ENCODE measurements at places on chromosomes 6 and 20. TPM values are rescaled to one million over a fixed set of nuclear protein-coding genes. Genes with fewer than 3 reads are reported as not detected.

DNA sequence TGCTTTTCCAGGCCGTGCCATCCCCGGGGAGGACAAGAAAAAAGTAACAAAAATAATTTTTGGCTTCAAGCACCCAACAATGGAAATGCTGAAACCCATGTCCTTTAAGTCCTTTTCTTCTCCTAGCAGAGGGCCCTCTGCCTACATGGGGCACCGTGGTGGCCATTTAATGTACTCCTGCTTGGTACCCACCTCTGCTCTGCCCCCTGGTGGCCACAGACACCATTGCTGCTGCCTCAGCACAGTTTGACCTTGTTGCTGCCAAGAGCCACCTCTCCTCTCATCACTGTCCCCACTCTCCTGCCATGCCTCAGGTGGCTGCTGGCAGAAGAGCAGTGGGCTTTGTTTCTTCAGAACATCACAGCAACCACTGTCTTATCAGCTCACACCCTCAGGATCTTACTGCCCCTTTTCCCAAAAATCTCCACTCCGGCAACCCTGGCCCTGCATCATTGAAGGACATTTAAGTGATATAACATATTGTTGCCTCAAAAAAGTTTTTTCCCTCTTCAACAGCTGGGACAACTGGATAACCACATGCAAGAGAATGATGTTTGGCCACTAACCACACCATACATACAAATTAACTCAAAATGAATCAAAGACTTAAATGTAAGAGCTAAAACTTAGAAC, 12.9 kb upstream of the ARMC2 start:
- H3K27ac ChIP-seq: peak overlapping the region; percentile 68
- no peaks in the 10 kb centered on the region for H3K36me3 ChIP-seq
- H3K4me1 ChIP-seq: peaks cover 38% of the 10 kb centered on the region
- DNase-seq: peak; percentile 87
- H3K27me3 ChIP-seq: no peaks in the 10 kb centered on the region
- no peak overlapping the region for H3K4me3 ChIP-seq

DNA sequence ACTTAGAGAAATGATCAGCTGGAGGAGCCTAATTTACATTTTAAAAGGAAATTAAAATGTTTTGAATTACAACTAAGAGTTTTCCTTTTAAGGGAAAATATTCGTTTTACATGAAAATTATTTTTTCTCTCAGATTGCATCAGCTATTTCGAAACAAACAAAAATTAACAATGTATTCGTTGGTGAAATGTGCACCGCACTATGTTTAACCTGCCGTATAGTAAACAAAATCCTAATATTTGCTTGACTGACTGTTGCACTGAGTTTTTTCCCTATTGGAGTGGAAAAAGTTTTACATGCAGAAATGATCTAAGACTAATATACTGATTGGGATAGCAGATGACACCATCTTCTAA, 5.7 kb downstream of the PDE10A start:
- H3K4me1 ChIP-seq: no peaks in the 10 kb centered on the region
- no peak for DNase-seq

GRCh38 chr6:169046483-169047192, 207.0 kb downstream of the THBS2 start:
- H3K36me3 ChIP-seq: no peaks in the 10 kb centered on the region
- peaks cover 9% of the 10 kb centered on the region for H3K27me3 ChIP-seq
- DNase-seq: no peak
- no peak overlapping the region for H3K27ac ChIP-seq

- peaks cover 13% of the 10 kb centered on the region for H3K4me1 ChIP-seq
- no peaks in the 10 kb centered on the region for H3K27me3 ChIP-seq
- no peak for DNase-seq
- H3K27ac ChIP-seq: no peak overlapping the region
Measured at GRCh38 chr6:18214003-18214402, 50.3 kb downstream of the DEK start.

DNA sequence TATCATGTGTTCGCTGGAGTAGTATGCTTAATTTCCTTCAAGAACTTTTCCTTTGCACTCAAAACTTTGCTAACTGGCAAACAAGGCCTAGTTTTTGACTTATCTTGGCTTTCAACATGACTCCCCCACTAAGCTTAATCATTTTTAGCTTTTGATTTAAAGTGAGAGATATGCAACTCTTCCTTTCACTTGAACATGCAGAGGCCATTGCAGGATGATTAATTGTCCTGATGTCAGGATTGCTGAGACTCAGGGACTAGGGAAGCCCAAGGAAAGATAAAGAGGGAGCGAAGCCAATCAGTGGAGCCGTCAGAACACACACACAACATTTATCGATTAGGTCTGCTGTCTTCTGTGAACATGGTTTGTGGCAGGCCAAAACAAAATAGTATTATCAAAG, 491.4 kb downstream of the CBLN4 start:
- no peak overlapping the region for H3K27ac ChIP-seq
- no peaks in the 10 kb centered on the region for H3K4me1 ChIP-seq
- DNase-seq: no peak
- H3K4me3 ChIP-seq: no peak overlapping the region
- no peaks in the 10 kb centered on the region for H3K27me3 ChIP-seq

GRCh38 chr20:21548390-21549035, 34.6 kb upstream of the NKX2-2 start:
- H3K36me3 ChIP-seq: no peaks in the 10 kb centered on the region
- no peak for DNase-seq
- H3K4me1 ChIP-seq: no peaks in the 10 kb centered on the region
- no peak overlapping the region for H3K4me3 ChIP-seq
- peaks cover 16% of the 10 kb centered on the region for H3K27me3 ChIP-seq
- H3K27ac ChIP-seq: no peak overlapping the region

- H3K27ac ChIP-seq: no peak overlapping the region
- H3K27me3 ChIP-seq: no peaks in the 10 kb centered on the region
- H3K4me3 ChIP-seq: no peak overlapping the region
- H3K36me3 ChIP-seq: no peaks in the 10 kb centered on the region
- DNase-seq: no peak
- peaks cover 19% of the 10 kb centered on the region for H3K4me1 ChIP-seq
Measured at GRCh38 chr6:25875563-25875905, 1.5 kb upstream of the SLC17A3 start.

GRCh38 chr6:5078121-5078669, 6.9 kb upstream of the PPP1R3G start:
- H3K27ac ChIP-seq: no peak overlapping the region
- peaks cover 59% of the 10 kb centered on the region for H3K27me3 ChIP-seq
- no peak for DNase-seq
- no peaks in the 10 kb centered on the region for H3K36me3 ChIP-seq

DNA sequence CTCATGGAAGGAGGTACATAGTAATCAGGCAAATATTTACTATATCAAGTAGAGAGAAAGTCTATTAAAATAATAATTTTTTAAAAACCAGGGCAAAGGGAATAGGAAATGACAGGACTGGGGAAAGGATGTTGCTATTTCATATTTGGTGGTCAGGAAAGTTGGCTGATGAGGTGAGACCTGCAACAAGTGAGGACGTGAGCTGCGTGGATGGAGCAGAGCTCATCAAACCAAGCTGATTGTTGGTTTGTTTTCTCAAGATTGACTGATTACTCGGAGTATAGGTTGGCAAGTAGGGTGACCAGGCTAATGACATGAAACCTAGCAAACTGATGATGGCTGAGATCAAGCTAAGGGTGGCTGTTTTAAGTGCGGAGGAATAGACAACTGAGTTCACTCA, 6.0 kb downstream of the GJA1 start:
- peaks cover 39% of the 10 kb centered on the region for H3K27me3 ChIP-seq
- H3K4me3 ChIP-seq: no peak overlapping the region
- H3K4me1 ChIP-seq: peaks cover 4% of the 10 kb centered on the region
- H3K27ac ChIP-seq: no peak overlapping the region
- no peaks in the 10 kb centered on the region for H3K36me3 ChIP-seq
- DNase-seq: no peak

DNA sequence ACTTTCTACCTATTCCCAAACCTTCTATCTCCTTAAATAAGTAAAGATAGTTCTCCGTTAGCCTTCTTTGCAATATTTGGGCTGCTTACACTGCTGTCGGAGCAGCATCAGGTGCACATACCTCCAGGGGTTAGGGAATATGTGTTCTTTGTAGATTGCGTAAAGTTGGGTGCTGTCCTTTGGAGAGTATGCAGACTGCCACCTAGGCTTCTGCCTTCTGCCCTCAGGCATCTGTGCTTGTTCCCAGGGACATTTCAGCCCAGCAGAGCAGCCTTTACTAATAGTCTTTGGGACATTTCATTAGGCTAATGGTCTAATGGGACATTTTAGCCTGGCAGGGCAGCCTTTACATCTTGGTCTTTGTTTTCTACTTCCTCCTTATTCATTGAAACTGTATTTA, 260.6 kb downstream of the TPBG start:
- no peak overlapping the region for H3K4me3 ChIP-seq
- no peak for DNase-seq
- H3K4me1 ChIP-seq: no peaks in the 10 kb centered on the region

DNA sequence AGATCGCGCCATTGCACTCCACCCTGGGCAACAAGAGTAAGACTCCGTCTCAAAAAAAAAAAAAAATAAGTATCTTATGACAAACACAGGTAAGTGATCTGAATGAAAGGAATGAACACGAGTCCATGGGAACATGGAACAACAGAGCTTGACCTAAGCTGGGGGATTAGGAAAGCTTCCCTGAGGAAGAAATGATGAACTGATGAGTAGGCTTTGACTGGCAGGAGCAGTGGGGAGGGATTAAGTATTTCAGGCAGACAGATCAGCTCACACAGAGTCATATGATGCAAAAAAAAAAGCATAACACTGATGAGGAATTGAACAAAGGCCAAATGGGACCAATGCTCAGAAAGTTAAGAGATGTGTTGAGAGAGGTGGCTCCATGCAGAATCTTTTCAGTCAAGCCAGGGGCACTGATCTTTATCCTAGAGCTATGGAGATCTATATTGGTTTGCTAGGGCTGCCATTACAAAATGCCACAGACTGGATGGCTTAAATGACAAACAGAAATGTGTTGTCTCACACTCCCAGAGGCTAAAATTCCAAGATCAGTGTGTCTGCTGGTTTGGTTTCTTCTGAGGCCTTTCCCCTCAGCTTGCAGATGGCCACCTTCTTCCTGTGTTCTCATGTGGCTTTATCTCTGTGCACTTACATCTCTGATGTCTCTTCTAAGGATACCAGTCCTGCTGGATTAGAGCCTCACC, 85.6 kb downstream of the ANKRD6 start:
- H3K4me1 ChIP-seq: no peaks in the 10 kb centered on the region
- no peak overlapping the region for H3K27ac ChIP-seq
- no peaks in the 10 kb centered on the region for H3K36me3 ChIP-seq
- DNase-seq: no peak
- H3K27me3 ChIP-seq: no peaks in the 10 kb centered on the region

- H3K27ac ChIP-seq: no peak overlapping the region
- H3K36me3 ChIP-seq: no peaks in the 10 kb centered on the region
- DNase-seq: no peak
- no peak overlapping the region for H3K4me3 ChIP-seq
- no peaks in the 10 kb centered on the region for H3K4me1 ChIP-seq
- peaks cover 16% of the 10 kb centered on the region for H3K27me3 ChIP-seq
Measured at GRCh38 chr20:56843817-56844216, 214.7 kb downstream of the TFAP2C start.

DNA sequence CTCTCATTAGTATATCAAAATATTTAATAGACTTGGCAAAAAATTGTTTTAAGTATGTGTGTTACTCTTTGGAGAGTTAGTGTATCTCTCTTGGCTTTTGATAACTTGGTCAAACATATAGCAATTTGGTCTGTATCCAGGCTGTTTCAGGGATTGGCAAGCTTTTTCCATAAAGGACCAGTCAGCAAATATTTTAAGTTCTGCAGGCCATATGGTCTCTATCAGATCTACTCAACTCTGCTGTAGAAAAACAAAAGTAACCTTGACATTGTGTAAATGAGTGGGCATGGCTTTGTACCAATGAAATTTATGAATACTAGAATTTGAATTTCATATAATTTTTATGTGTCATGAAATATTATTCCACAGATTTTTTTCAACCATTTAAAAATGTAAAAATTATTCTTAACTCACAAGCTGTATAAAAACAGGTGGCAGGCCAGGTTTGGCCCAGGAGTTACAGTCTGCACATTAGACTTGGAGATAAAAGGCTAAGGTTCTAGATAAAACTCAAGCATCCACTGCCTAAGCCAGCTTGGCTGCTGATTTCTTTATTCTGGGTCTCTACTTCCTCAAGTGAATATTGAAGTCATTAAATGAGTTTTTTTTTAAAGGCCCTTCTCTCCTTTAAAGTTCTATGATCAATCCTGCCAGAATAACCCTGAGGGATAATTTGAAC, 13.7 kb downstream of the GSTA4 start:
- H3K27me3 ChIP-seq: peaks cover 6% of the 10 kb centered on the region
- no peak overlapping the region for H3K27ac ChIP-seq

DNA sequence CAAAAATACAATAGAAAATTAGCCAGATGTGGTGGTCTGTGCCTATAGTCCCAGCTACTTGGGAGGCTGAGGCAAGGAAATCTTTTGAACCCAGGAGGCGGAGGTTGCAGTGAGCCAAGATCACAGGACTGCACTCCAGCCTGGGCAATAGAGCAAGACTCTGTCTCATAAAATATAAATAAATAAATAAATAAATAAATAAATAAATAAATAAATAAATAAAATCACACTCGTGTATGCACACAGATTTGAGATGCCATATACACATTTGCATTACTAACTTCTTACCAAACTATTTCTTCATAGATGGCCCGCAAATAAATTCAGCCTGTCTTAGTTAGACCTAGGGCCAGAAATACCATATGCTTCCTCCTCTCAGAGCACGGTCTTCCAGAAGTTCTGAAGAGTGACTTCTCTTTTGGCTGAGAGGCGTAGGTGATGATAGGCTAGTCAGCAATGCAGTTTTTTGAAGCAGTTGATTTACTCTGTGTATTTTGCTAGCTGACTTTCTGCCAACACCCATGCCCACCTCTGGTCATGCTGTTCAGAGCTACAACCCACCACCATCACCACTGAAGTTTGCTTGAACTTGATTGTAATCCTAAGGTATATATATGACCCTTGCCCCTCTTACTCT, 150.1 kb downstream of the SASH1 start:
- H3K4me1 ChIP-seq: no peaks in the 10 kb centered on the region
- DNase-seq: no peak
- H3K4me3 ChIP-seq: no peak overlapping the region
- peaks cover 50% of the 10 kb centered on the region for H3K27me3 ChIP-seq
- no peak overlapping the region for H3K27ac ChIP-seq

- H3K4me3 ChIP-seq: no peak overlapping the region
- peaks cover 9% of the 10 kb centered on the region for H3K36me3 ChIP-seq
- H3K27ac ChIP-seq: no peak overlapping the region
Measured at GRCh38 chr6:149510793-149511512, 26.1 kb upstream of the ZC3H12D start.

GRCh38 chr6:14333556-14334305, 216.2 kb downstream of the CD83 start:
- no peak for DNase-seq
- peaks cover 5% of the 10 kb centered on the region for H3K4me1 ChIP-seq
- no peaks in the 10 kb centered on the region for H3K36me3 ChIP-seq
- H3K4me3 ChIP-seq: no peak overlapping the region
- H3K27ac ChIP-seq: no peak overlapping the region
- H3K27me3 ChIP-seq: peaks cover 5% of the 10 kb centered on the region

GRCh38 chr6:4888841-4889240, 112.6 kb downstream of the CDYL start:
- no peaks in the 10 kb centered on the region for H3K27me3 ChIP-seq
- DNase-seq: no peak
- no peak overlapping the region for H3K27ac ChIP-seq
- peaks cover 44% of the 10 kb centered on the region for H3K4me1 ChIP-seq

The SCUBE3 gene
- 0.14 TPM for total RNA-seq

The MUC21 gene
- not detected for total RNA-seq

The TOP1 gene
- 81.2 TPM for total RNA-seq

The NHSL1 gene
- 0.73 TPM for total RNA-seq

The IL17A gene
- 0.22 TPM for total RNA-seq

The ALDH8A1 gene
- total RNA-seq: 3.9 TPM

The WFDC12 gene
- total RNA-seq: not detected

The BPIFB2 gene
- not detected for total RNA-seq

The BTNL2 gene
- total RNA-seq: not detected

All from natural killer cell treated with Interleukin-12 subunit alpha and Interleukin-12 subunit beta and Interleukin-15 and Interleukin-18, amount 100 ng/mL, for 72 hours (primary cell).